Activated naive CD8-positive, alpha-beta T cell treated with anti-CD3 and anti-CD28 coated beads, Interleukin-2, amount 50 U/mL, for 24 hours (primary cell): ENCODE measurements at places on chromosomes 5 and 9.

DNA sequence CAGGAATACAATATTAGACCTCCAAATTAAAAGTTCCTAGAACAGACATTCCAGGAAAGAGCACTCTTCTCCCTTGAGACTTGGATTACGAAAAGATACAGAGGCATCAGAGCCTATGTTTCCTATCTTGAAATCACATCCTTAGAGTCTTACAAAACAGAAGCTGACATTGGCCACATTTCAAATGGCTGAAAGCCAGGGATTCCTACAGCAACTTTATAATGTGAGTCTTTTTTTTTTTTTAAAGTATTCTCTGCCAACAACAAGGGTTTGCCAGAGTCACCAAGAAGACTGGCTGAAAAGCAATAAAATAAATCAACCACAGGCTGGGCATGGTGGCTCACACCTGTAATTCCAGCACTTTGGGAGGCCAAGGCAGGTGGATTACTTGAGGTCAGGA, 63.1 kb downstream of the TRPM6 start:
- H3K4me3 ChIP-seq = no peak overlapping the region
- peaks cover 7% of the 10 kb centered on the region for H3K27me3 ChIP-seq
- DNase-seq = no peak
- no peak overlapping the region for H3K27ac ChIP-seq

GRCh38 chr9:72855890-72856523, 96.8 kb downstream of the ALDH1A1 start:
- no peaks in the 10 kb centered on the region for H3K36me3 ChIP-seq
- H3K27ac ChIP-seq = no peak overlapping the region
- H3K4me1 ChIP-seq = no peaks in the 10 kb centered on the region
- no peaks in the 10 kb centered on the region for H3K27me3 ChIP-seq
- H3K4me3 ChIP-seq = no peak overlapping the region

DNA sequence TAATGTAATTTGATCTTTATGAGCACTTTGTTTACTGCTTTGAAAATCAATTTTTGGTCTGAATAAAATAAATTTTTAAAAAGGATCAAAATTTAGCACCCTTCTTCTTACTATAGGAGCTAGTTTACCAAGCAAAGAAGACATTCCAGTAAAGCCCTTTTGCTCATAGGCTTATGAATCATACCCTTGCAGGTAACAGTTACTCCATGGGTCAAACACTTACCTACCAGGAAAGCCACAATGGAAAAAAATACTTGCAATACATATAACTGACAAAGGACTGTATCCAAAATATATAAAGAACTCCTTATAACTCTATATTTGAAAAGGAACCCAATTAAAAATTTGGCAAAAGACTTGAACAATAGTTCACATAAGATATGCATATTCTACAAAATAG, 66.6 kb downstream of the SHOC1 start:
- no peak for DNase-seq
- H3K36me3 ChIP-seq = peaks cover 13% of the 10 kb centered on the region
- peaks cover 7% of the 10 kb centered on the region for H3K4me1 ChIP-seq

GRCh38 chr9:127884427-127884911, 7.0 kb upstream of the AK1 start:
- H3K27ac ChIP-seq = no peak overlapping the region
- peaks cover 29% of the 10 kb centered on the region for H3K36me3 ChIP-seq
- H3K4me1 ChIP-seq = peaks cover 4% of the 10 kb centered on the region

DNA sequence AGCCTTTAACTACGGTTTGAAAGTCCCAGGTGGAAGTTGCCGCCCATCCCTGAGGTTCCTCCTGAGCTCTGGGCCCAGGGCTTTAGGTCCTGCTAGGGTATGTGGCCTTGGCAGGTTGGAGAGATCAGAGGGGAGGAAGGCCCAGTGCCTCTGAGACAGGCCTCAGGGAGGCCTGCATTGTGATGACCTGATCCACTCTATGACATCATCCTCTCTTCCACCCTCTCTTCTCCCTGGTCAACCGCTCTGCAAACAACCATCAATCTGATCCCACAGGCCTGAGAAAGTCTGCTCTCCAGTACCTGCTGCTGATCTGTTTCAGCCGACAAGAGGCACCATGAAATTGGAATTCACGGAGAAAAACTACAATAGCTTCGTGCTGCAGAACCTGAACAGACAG, at the start of gene CCIN:
Gene CCIN (plus strand): TSS at position 223 of the 400 bp plus-strand sequence. CDS start 115 bp downstream, at position 338.
- DNase-seq = no peak
- no peak within 1 kb of the TSS for H3K27ac ChIP-seq
- H3K27me3 ChIP-seq = no peaks in the 10 kb centered on the region
- H3K36me3 ChIP-seq = no peaks in the 10 kb centered on the region

- no peak overlapping the region for H3K4me3 ChIP-seq
- H3K36me3 ChIP-seq = no peaks in the 10 kb centered on the region
- no peak overlapping the region for H3K27ac ChIP-seq
- H3K4me1 ChIP-seq = peaks cover 6% of the 10 kb centered on the region
- H3K27me3 ChIP-seq = no peaks in the 10 kb centered on the region
These were observed 234.5 kb upstream of the SLC24A2 start for GRCh38 chr9:20023210-20023905.

- H3K27ac ChIP-seq = no peak overlapping the region
- no peaks in the 10 kb centered on the region for H3K27me3 ChIP-seq
- no peaks in the 10 kb centered on the region for H3K4me1 ChIP-seq
- H3K4me3 ChIP-seq = no peak overlapping the region
- DNase-seq = no peak
These were observed 242.1 kb downstream of the BNC2 start for GRCh38 chr9:16628413-16628812.

- DNase-seq = no peak
- no peak overlapping the region for H3K27ac ChIP-seq
- H3K36me3 ChIP-seq = no peaks in the 10 kb centered on the region
- peaks cover 29% of the 10 kb centered on the region for H3K27me3 ChIP-seq
These were observed 67.6 kb downstream of the C9orf50 start for GRCh38 chr9:129553277-129553676.

GRCh38 chr9:137374131-137374845, 48.7 kb downstream of the EXD3 start:
- no peak for DNase-seq
- no peaks in the 10 kb centered on the region for H3K36me3 ChIP-seq
- no peak overlapping the region for H3K4me3 ChIP-seq
- no peaks in the 10 kb centered on the region for H3K27me3 ChIP-seq
- H3K4me1 ChIP-seq = no peaks in the 10 kb centered on the region

DNA sequence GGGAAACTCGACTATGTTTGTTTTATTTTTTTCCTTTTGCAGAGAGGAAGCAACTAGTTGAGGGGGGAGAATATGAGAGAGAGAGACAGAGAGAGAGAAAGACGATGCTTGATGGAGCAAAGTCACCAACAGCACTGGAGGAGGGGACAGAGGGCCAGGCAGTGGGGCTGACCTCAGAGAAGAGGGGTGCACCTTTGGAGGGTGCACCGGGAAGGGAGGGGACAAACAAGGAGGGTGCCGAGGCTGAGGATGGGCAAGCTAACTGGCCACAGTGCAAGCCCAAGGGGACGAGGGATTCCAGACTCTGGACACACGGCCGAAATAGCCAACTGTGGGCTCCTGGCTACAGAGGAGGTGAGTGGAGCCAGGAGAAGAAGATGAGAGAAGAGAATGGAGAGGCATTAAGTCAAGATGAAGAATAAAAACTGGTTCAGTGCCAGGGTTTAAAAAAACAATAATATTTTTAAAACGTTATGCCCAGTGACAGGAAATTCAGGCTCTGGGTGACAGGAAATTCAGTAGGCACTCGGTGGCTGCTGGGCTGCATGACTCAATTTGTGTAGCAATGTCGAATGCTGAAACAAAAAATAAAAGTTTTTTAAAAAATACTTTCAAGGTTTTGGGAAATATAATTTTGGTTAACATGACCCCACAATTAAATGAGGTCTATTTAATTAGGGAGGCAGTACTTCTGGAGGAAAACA, 13.3 kb upstream of the GLRX start:
- DNase-seq = no peak
- H3K36me3 ChIP-seq = no peaks in the 10 kb centered on the region
- H3K27me3 ChIP-seq = no peaks in the 10 kb centered on the region
- peaks cover 55% of the 10 kb centered on the region for H3K4me1 ChIP-seq

DNA sequence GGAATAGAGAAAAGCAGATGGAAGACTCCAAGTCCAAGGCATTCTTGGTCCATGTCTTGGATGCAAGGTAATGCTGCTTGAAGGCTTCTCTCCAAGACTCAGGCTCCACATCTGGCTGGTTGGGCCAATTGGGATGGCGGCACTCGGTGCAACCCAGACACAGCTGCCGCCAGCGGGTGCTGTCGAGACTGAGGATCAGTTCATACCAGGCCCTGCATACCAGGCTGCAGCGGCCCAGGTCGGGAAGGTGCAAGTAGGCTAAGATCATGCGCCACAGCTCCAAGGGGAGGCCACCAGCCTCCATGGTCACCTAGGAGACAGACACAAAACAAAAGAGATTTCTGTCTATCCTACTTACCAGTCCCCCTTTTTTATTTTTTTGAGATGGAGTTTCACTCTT, 34.7 kb downstream of the FBXO10 start:
- H3K27ac ChIP-seq = no peak overlapping the region
- no peak overlapping the region for H3K4me3 ChIP-seq
- no peak for DNase-seq

GRCh38 chr9:125620216-125620615, 86.8 kb downstream of the MAPKAP1 start:
- no peaks in the 10 kb centered on the region for H3K27me3 ChIP-seq
- no peak overlapping the region for H3K4me3 ChIP-seq
- H3K4me1 ChIP-seq = peaks cover 12% of the 10 kb centered on the region
- DNase-seq = no peak
- H3K36me3 ChIP-seq = peaks cover 4% of the 10 kb centered on the region
- no peak overlapping the region for H3K27ac ChIP-seq

- DNase-seq = no peak
- peak overlapping the region; percentile 72 for H3K27ac ChIP-seq
- peaks cover 43% of the 10 kb centered on the region for H3K36me3 ChIP-seq
- peaks cover 57% of the 10 kb centered on the region for H3K4me1 ChIP-seq
- no peaks in the 10 kb centered on the region for H3K27me3 ChIP-seq
These were observed 51.8 kb downstream of the RNF145 start for GRCh38 chr5:159157552-159157951.

GRCh38 chr9:70868661-70869652, 252.5 kb downstream of the TRPM3 start:
- no peaks in the 10 kb centered on the region for H3K4me1 ChIP-seq
- no peaks in the 10 kb centered on the region for H3K36me3 ChIP-seq
- H3K27ac ChIP-seq = no peak overlapping the region
- H3K27me3 ChIP-seq = peaks cover 3% of the 10 kb centered on the region

DNA sequence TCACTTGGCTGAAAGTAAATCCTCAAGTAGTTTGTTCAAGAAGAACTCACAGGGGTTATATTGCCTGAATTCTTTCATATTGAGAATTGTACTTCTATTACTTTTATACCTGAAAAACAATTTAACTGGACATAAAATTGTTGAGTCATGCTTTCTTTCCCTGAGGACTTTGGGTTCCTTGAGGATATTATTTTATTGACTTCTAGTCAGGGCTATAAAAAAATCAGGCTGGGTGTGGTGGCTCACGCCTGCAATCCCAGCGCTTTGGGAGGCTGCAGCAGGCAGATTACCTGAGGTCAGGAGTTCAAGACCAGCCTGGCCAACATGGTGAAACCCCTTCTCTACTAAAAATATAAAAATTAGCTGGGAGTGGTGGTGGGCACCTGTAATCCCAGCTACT, 17.9 kb upstream of the CDC42SE2 start:
- H3K27ac ChIP-seq = no peak overlapping the region
- no peak for DNase-seq
- peaks cover 8% of the 10 kb centered on the region for H3K36me3 ChIP-seq
- no peaks in the 10 kb centered on the region for H3K27me3 ChIP-seq
- peaks cover 43% of the 10 kb centered on the region for H3K4me1 ChIP-seq
- no peak overlapping the region for H3K4me3 ChIP-seq

- H3K27me3 ChIP-seq = no peaks in the 10 kb centered on the region
- no peak for DNase-seq
- H3K4me1 ChIP-seq = no peaks in the 10 kb centered on the region
- H3K4me3 ChIP-seq = no peak overlapping the region
- H3K27ac ChIP-seq = no peak overlapping the region
- no peaks in the 10 kb centered on the region for H3K36me3 ChIP-seq
These were observed 158.2 kb downstream of the SPOCK1 start for GRCh38 chr5:137340881-137341280.

- no peaks in the 10 kb centered on the region for H3K4me1 ChIP-seq
- no peak overlapping the region for H3K4me3 ChIP-seq
- H3K36me3 ChIP-seq = no peaks in the 10 kb centered on the region
- no peak overlapping the region for H3K27ac ChIP-seq
These were observed 144.2 kb upstream of the CDH10 start for GRCh38 chr5:24788829-24789514.

DNA sequence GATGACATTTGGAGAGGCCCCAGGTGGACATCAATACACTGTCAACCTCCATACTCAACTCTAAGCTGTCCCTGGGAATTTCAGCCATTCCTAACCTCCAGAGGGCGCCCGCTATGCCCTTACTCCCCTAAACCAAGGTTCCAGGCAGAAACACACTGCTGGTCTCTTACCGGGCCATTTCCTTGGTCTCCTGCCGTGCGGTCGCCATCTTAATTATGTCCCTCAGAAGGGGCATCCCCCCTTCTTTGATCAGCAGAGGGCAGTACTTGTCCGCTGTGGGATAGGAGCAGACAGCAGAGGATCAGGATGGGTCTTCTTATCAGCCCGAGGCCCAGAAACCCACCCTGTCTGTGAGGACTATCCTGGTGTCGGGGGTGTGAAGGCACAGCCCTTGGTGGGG, 9.3 kb upstream of the ZDHHC12 start:
- H3K36me3 ChIP-seq = peaks cover 6% of the 10 kb centered on the region
- peak overlapping the region; percentile 44 for H3K27ac ChIP-seq
- H3K4me3 ChIP-seq = no peak overlapping the region
- peak; percentile 23 for DNase-seq

DNA sequence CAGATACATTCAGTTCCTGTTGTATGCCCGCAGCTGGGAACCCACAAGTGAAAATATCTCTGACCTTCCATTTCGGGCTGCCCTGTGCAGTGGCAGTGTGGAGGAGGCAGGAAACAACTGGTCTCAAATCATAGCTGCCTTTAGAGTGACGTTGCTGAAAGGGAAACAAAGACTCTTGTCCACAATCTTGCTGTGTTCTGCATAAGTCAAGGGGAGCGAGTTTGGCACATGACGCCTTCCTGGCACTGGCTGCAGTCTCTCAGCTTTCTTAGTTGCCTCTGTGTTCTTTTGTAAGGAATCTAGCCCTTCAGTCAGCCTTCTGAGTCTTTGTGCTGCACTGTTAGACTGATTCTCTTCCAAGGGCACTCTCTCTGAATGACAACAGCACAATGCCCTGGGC, 24.0 kb downstream of the ADAMTS16 start:
- no peak overlapping the region for H3K27ac ChIP-seq
- DNase-seq = no peak
- no peaks in the 10 kb centered on the region for H3K4me1 ChIP-seq
- no peaks in the 10 kb centered on the region for H3K27me3 ChIP-seq
- H3K4me3 ChIP-seq = no peak overlapping the region
